ENCODE measurements at places on chromosomes 7 and 10. TPM values are rescaled to one million over a fixed set of nuclear protein-coding genes. Genes with fewer than 3 reads are reported as not detected.

DNA sequence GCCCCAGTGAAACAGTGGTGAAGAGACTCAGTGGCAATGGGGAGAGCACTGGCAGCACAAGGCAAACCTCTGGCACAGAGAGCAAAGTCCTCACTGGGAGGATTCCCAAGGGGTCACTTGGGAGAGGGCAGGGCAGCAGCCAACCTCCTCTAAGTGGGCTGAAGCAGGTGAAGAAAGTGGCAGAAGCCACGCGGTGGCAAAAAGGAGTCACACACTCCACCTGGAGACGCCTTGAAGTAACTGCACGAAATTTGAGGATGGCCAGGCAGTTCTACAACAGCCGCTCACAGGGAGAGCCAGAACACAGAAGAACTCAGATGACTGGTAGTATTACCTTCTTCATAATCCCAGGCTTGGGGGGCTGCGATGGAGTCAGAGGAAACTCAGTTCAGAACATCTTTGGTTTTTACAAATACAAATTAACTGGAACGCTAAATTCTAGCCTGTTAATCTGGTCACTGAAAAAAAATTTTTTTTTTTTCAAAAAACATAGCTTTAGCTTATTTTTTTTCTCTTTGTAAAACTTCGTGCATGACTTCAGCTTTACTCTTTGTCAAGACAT is 574 bp upstream of the IL6 start:
- H3K36me3 ChIP-seq: no peaks in the 10 kb centered on the region
- peaks cover 37% of the 10 kb centered on the region for H3K4me1 ChIP-seq
- no peaks in the 10 kb centered on the region for H3K27me3 ChIP-seq
- H3K27ac ChIP-seq: no peak overlapping the region

DNA sequence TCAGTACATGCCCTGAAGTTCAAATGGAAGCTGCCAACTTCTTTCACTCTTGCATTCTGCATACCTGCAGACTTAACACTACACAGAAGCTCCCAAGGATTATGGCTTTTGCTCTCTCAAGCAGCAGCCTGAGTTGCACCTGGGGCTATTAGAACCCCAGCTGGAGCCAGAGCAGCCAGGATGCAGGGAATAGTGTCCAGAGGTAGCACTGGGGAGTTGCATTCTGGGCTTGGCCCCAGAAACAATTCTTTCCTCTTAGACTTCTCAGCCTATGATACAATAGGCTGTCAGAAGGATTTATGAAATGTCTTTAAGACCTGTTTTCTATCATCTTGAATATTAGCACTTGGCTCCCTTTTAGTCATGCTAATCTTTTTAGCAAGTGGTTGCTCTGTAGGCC is 886.7 kb upstream of the GHITM start:
- DNase-seq: no peak
- H3K27me3 ChIP-seq: no peaks in the 10 kb centered on the region
- no peak overlapping the region for H3K4me3 ChIP-seq

- no peaks in the 10 kb centered on the region for H3K4me1 ChIP-seq
- no peak for DNase-seq
- H3K36me3 ChIP-seq: no peaks in the 10 kb centered on the region
- H3K27ac ChIP-seq: no peak overlapping the region
Measured at GRCh38 chr7:151415375-151416105, 5.7 kb upstream of the WDR86 start.

DNA sequence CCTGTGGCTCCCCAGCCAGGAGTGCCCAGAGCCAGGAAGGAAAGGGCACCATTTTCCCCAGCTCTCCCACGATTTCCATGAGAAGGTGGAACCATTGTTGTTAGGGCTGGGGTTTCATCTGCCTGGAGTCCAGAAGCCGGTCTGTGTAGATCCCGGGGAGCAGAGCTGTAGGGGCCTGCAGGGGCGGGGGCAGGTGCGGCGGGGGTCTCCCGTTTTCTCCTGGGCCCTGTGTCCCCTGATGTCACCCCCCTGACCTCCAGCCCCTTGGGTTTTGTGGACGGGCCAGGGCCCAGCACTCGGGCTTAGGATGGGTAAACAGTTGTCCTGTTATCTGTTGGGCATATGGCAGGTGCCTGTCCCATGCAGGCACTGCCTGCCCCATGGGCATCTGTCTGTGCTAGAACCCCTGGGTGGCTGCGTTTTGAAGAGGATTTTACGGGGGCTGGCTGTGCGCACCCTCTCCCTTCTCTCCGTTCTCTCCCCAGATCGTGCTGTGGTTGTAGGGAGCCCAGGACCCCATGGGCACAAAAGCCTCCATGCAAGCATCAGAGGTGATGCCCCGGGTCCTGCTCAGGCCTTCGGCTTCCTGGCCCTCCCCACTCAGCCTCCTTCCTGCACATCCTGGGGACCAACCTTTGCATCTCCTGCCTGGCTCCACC is 158.8 kb downstream of the WDR37 start:
- no peak overlapping the region for H3K4me3 ChIP-seq
- no peaks in the 10 kb centered on the region for H3K4me1 ChIP-seq
- no peaks in the 10 kb centered on the region for H3K27me3 ChIP-seq

GRCh38 chr10:16776896-16777295 is 40.3 kb downstream of the RSU1 start:
- DNase-seq: no peak
- no peak overlapping the region for H3K27ac ChIP-seq
- H3K36me3 ChIP-seq: peaks cover 3% of the 10 kb centered on the region
- no peaks in the 10 kb centered on the region for H3K4me1 ChIP-seq
- H3K4me3 ChIP-seq: no peak overlapping the region

- H3K27ac ChIP-seq: peak overlapping the region; percentile 63
- DNase-seq: peak; percentile 14
- H3K4me1 ChIP-seq: peaks cover 21% of the 10 kb centered on the region
- H3K4me3 ChIP-seq: peak overlapping the region; percentile 61
- no peaks in the 10 kb centered on the region for H3K36me3 ChIP-seq
Measured at GRCh38 chr10:95755511-95756004, 405 bp upstream of the ENTPD1 start.

DNA sequence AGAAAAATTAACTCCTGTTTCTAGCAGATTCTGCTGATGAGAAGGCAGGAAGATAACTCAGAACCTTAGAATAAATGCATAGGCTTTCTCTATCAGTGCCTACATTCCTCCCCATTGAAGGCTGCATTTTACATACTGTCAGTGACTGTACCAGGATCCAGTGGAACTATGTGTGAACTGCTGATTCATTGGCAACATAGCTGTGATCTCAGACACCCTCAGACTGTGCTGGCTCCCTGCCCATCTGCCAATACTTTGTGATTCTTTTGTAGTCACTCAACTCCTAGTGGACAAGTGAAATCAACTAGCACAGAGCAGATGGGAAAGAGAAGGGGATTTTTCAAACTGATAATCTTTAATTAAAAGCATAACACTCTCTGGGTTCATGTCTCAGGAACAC is 375.8 kb downstream of the MDFIC start:
- H3K36me3 ChIP-seq: no peaks in the 10 kb centered on the region
- H3K4me3 ChIP-seq: no peak overlapping the region
- no peak for DNase-seq
- no peaks in the 10 kb centered on the region for H3K4me1 ChIP-seq

DNA sequence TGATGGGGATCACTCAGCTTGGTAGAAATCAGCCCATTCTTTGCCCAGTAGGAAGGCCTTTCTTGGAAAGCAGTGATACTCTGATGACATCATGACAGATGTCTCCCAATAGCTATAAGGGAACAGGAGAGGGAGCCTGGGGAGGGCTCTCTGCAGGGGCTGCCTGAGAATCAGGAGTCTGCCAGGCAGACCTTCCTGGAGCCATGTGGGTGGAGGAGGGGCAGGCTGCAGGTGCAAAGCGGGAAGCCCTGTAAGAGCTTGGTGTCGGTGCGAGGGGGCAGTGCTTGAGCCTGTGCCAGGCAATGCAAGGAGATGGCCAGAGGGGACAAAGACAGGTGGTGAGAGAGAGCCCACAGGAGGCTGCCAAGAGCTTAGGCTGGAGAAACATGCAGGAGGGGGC is 5.0 kb upstream of the TNS3 start:
- H3K27me3 ChIP-seq: no peaks in the 10 kb centered on the region
- H3K27ac ChIP-seq: no peak overlapping the region
- peaks cover 7% of the 10 kb centered on the region for H3K4me1 ChIP-seq
- no peak for DNase-seq
- H3K4me3 ChIP-seq: no peak overlapping the region

The INMT gene
- total RNA-seq: 51.8 TPM

DNA sequence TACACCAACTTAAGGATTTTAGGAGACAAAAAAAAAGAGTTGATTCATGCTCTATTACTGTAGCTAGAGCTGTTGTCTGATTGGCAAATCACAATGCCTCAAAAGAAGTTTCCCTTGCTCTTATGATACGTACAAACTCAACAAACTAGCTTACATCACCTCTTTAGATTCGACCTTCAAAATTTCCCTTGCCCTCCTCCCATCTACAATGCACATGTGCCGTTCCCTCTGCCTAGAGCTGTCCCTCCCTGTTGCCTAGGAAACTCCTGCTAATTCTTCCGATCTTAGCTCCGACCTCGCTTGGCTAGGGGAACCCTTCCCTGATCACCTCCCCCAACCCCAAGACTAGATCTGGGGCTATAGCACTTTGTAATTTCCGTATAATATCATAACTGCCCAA is 55.4 kb downstream of the MAP3K8 start:
- H3K4me1 ChIP-seq: no peaks in the 10 kb centered on the region
- no peaks in the 10 kb centered on the region for H3K36me3 ChIP-seq
- no peak for DNase-seq
- no peaks in the 10 kb centered on the region for H3K27me3 ChIP-seq
- H3K27ac ChIP-seq: peak overlapping the region; percentile 12

- H3K27me3 ChIP-seq: no peaks in the 10 kb centered on the region
- no peaks in the 10 kb centered on the region for H3K36me3 ChIP-seq
Measured at GRCh38 chr10:114556236-114557122, 101.6 kb downstream of the ABLIM1 start.

The ZWINT gene
- total RNA-seq: not detected

The AKR1C2 gene
- 16.6 TPM for total RNA-seq

- H3K36me3 ChIP-seq: no peaks in the 10 kb centered on the region
- H3K27me3 ChIP-seq: no peaks in the 10 kb centered on the region
- no peak overlapping the region for H3K4me3 ChIP-seq
- no peak for DNase-seq
- no peak overlapping the region for H3K27ac ChIP-seq
Measured at GRCh38 chr10:31055573-31056251, 24.0 kb upstream of the ZNF438 start.

All from ascending aorta (tissue), 2 donors.